ENCODE measurements at places on chromosomes 16 and 17.

DNA sequence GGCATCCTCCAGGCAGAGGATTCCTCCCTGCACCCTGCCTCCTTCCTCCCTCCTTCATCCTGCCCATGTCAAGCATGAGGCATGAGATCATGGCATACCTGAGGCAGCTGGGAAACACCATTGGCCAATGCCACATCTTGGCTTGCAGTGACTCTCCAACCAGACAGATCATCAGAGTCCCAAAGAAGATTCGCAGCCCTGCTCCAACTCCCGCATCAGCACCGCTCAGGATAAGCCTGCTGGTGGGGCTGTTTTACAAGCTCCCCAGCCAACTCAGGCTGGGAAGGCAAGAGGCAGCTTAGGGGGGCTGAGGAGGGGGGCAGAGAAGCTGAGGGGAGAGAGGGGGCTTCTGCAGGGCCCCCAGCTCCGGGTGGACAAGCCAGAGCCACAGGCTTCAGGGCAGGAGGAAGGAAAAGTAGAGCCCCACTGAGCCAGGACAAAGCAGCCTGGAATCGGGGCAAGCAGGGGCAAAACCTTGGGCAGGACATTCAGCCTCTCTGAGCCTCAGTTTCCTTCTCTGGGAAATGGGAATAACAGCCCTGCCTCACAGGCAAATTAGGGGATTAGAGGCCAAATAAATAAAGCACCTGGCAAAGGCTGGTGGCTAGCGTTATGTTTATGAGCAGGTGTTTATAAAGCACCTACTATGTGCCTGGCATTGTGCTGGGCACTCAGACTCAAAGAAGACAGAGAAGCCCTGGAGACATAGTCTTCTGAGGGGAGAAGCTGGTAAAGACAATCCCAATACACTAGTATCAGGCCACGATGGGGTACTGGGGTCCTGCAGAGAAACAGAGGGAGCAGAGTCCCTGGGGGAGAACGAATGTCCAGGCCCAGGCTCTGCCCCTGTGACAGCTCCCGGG lies 88.1 kb downstream of the GOSR1 start:
- no peak for DNase-seq

DNA sequence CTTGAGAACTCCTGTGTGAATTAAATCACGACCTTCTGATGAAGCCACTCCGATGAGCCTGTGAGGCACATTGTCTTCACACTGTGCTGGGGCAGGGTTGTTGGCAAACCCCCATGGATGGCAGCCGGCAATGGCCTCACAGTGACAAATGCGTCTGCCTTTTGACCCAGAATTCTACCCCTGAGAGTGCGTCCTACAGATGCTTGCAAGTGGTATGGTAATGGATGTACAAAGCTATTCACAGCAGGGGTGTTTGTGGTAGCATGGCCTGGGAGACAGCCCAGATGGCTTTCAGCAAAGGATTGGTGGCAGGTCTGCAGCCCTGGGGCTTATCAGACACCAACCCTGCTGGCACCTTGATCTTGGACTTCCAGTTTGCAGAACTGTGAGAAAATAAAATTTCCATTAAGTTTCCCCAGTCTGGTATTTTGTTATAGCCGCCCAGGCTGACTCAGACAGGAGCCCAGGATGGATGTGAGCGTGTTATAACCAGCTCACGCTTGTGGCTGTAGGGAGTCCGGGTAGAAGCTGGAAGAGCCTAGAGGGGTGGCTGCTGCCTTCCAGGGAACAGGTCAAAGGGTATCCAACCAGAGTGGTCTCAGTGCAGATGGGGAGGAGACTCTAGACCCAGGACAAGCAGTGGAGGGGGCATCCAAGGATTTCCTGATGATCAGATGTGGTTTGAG lies 10.1 kb downstream of the AFMID start:
- no peak for DNase-seq

DNA sequence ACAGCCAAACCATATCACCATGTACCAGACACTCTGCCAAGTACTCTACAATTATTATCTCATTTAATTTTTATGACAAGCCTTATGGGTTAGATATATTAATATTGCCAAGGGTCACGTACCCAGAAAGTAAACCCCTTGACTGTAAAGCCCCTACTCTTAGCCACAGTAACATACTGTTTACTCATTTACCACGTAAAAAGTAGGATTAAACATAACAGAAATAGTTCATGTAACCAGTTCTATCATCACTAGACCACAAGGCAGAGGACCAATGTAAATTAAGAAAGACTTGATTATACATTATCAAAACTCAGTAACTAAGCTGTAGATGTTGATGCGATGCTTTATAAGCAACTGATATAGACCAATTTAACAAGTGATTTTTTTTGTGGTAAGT lies 101.5 kb upstream of the CNTNAP4 start:
- no peak for DNase-seq

DNA sequence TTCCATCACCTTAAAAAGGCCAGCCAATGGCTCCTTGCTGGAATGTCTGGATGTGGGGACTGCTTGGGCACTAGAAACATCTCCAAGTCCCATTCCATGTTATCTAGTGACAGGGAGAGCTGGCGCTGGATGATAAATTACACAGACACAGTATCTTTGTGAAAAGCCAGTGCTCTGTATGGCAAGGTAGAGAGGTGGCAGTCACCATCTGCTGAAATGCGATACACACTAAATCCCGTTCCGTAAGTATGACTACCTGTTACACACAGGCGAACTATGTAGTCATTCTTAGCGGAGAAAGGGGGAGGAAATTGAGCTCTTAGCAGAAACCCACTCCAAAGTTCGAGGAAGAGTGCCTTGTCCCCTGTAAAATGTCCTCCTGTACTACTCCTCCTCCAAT lies 81.0 kb upstream of the MYOCD start:
- DNase-seq, result no peak

DNA sequence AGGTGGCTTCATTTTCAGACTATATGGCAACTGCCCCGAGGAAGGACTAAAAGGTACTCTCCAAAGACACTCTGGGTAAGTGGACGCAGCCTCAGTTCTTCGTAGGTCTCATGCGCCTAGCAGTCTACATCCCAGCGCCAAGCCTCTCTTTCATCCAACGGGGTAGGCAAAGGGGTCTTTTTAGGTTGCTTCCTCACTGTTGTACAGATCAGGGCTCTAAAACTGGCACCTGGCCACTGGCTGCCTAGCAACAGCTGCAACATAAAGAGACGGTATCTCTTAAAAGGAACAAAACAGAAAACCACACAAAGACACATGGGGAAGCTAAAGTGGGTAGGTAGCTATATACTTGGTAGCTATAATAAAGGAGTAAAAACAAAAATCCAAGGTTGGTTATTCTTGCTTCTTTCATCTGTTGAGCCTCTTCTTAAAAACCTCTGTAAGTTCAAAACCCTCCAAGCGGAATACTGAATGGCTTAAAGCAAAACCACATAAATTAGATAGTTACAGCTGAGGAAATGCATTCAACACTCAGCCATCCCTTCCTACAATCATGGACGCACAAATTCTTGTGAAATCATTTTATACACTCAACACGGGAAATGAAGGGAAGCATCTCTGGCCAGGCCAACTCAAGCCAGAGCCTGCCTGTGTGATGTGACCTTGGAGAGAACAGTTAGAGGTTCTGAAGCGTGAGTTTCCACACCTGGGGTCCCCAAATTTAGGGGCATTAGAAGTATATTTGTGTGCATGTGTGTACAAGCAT lies 22.7 kb downstream of the CYTH1 start:
- DNase-seq, result peak; percentile 80

GRCh38 chr16:76265434-76266045 lies 11.7 kb upstream of the CNTNAP4 start:
- no peak for DNase-seq

DNA sequence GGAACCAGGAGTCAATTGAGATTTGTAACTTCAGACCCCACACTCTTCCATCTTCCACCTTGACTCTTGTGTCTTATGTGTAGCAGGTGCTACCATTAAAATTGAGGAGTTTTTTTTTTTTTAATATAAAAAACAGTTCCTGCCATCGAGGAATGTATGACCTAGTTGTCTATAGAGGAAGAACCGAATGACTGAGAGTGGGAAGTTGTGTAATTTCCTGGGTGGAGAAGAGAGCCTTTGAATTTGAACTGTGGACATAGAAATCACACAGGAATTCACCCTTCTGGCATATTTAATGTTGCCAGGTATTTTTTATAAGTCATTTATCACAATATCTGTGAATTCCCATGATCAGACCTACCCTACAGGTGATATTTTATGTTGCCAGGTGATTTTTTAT lies 22.0 kb downstream of the SP2 start:
- DNase-seq, result no peak

All from MM.1S (cell line).